Fibroblast of lung (primary cell): ENCODE measurements at places on chromosomes 1 and 21. TPM values are rescaled to one million over a fixed set of nuclear protein-coding genes. Genes with fewer than 3 reads are reported as not detected.

DNA sequence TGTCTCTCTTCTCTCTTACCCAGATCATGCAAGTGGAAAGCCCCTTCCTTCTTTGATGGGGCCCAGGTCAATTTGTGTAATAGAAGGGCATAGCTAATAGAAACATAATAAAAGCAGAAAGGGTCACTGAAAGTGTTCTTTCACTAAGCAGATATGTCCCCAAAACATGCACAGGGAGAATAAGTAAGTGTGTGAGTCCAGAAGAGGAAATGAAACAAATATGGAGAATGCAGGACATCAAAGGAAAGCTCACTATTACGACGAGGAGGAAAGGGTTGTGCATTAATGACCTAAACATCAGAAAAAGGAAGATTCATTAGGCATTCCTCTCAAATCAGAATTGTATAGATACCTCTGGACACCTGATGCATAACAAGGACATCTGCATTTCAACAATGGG lies 81.4 kb upstream of the SMYD2 start:
- no peak for DNase-seq

- DNase-seq = no peak
These were observed 9.6 kb downstream of the RAB25 start for GRCh38 chr1:156070548-156070947.

DNA sequence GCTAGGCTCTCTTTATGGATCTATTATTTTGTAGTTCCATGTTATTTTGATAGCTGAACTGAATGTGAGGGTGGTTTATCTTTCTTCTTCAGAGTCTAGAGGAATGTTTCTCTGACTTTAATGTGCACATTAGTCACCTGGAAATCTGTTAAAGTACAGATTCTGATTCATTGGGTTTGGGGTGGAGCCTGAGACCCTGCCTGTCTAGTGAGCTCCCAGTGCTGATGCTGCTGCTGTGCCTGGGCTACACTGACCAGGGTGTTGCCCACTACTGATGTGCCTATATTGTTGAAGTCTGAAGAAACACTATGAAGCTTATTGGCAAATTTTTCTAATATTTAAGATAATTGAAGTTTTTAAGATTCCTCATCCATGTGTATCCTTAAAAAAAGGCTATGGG lies 35.9 kb downstream of the CD46 start:
- DNase-seq = peak; percentile 50

GBP7 gene
- polyA plus RNA-seq = not detected in 2 replicates

DNA sequence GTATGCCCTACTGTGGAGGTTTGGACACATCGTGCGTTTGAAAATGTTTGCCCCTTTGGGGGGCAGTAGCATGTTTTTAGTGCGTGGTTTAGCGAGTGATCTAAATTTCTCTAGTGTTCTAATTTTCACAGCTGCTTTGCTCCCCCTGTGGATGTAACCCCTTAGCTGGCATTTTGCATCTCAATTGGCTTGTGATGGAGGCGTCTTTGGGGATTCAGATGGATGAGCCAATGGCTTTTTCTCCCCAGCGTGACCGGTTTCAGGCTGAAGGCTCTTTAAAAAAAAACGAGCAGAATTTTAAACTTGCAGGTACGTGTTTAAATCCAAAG lies 836 bp downstream of the CDC7 start:
- DNase-seq = peak; percentile 58

- no peak for DNase-seq
These were observed 14.9 kb upstream of the RAB42 start for GRCh38 chr1:28577052-28577678.

GRCh38 chr1:36408479-36408878 lies 10.8 kb upstream of the LSM10 start:
- peak; percentile 73 for DNase-seq

- no peak for DNase-seq
These were observed 11.2 kb upstream of the VPS45 start for GRCh38 chr1:150056407-150056806.

DNA sequence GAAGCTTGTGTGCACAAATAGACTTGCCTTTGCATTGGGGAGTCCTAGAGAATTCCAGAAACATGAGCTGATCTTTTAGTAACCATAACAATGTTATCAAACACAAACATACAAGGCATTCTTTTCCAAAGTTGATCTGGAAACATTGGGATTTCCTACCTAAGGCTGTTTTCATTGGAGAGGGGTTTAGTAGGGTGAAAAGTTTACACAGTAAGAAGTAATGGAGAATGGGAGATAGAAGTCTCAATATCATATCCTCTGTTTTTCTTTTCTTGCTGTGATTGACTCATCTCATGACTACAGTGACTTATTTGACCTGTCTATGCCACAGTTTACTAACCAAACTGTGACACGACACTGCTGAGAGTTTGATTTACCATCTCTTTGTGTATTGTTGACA lies 65.6 kb upstream of the PLA2G4A start:
- DNase-seq = peak; percentile 11

- DNase-seq = peak; percentile 98
These were observed 20.3 kb upstream of the SLC5A9 start for GRCh38 chr1:48202030-48202752.

DNA sequence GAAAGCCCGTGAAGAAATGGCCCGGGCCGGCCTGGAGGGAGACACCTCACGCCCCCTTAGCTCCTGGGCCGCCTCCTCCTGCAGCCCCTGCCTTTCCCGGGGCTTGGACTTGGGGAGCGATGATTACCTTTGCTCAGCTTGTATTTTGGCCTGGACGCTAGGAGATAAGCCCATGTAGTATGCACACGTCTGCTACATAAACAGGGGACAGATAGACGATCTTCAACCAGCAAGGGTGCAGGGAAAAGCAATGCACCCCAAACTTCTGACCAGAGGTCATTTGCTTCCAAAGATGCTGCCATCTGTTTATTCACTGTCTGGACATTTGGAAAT lies 936 bp downstream of the TP73 start:
- no peak for DNase-seq

DFFB gene
- 5.8 and 6.4 TPM in 2 replicates for polyA plus RNA-seq

MX2 gene
- polyA plus RNA-seq = 0.45 and 2.0 TPM in 2 replicates

- peak; percentile 7 for DNase-seq
These were observed 7.1 kb upstream of the MROH9 start for GRCh38 chr1:170927955-170928840.

DNA sequence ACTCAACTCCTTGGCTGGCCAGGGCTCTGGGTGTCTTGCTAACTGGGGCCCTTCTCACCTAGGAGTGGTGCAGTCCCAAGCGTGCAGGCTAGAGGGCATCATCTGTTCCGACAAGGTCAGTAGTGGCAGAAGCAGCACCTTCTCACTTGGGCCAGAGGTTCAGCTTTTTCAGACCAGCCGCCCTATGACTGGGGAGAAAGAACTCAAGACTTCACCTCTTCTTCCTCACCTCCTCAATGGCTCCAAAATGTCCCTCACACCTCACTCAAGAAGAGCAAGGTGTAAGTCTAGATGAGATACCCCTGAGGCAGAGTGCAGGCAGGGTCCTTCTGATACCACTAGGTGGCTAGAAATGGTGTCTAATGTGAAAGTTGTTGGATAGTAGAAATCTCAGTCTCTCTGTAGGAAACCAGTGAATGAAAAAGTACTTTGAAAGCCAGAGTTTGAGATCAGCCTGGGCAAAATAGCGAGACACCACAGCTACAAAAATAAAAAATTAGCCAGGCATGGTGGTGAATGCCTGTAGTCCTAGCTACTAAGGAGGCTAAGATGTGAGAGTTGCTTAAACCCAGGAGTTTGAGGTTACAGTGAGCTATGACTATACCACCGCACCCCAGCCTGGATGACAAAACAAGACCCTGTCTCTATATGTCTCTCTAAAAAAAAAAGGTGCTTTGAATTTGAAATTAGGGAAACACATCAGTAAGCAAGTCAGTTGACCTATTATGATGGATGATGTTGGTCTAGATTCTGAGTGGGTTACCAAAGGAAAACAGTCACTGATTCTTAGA lies 8.6 kb upstream of the IL20 start:
- DNase-seq = no peak
